ENCODE measurements at places on chromosomes 2 and 18.

GRCh38 chr18:29326214-29326613 is 1149.3 kb upstream of the CDH2 start:
- DNase-seq: no peak

- no peak for DNase-seq
Observed at GRCh38 chr2:118627156-118627555, 220.3 kb downstream of the EN1 start.

DNA sequence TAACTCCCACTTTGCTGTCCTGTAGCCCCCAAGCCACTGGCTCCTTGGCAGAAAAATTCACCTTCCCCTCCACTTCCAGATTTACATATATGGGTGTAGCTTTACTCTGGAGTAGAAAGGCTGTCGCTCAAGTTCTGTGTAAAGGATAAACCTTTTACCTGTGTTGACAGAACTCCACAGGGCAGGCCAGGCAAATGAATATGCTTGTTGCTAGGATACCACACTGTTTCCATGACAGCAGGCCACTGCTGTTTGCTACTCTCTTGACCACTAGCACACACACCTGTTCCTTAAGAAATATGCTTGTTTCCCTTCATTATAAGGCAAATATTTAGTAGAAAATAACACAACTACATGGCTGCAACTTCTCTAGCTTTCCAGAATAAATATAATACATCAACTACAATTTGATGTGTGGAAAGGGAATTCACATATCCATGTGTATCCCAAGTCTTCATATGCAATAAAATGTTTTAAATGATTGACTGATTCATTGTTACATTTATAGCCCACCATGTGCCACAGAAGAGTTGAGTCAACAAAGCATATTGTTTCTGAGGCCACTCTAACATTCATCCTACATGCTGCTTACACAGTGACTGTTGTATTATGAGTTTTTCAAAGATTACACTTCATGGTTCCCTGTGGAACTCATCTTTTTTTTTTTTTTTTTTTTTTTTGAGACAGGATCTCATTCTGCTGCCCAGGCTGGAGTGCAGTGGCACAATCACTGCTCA is 56.2 kb upstream of the ROCK1 start:
- DNase-seq: no peak

- DNase-seq: no peak
Observed at GRCh38 chr18:21406116-21406515, 164.1 kb downstream of the GREB1L start.

- DNase-seq: no peak
Observed at GRCh38 chr2:124437811-124438210, 412.7 kb downstream of the CNTNAP5 start.

DNA sequence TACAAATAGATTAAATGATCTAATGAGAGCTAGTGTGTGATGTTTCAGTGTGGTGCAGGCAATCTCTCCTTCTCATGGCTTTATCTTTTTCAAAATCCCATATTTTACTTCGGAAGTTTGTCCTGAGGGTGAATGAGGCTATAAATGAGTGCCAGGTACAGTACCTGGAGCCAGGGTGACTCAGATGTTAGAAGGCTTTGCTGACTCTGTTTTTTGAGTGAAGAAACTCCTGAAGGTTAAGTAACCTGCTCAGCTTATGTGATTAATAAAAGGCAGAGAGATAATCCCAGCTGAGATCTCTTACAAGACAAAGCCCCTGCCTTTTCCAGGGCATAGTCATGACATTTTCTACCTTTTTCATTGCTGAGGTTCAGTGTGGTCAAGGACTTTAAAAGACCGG is 52.6 kb downstream of the MGAT5 start:
- DNase-seq: no peak

DNA sequence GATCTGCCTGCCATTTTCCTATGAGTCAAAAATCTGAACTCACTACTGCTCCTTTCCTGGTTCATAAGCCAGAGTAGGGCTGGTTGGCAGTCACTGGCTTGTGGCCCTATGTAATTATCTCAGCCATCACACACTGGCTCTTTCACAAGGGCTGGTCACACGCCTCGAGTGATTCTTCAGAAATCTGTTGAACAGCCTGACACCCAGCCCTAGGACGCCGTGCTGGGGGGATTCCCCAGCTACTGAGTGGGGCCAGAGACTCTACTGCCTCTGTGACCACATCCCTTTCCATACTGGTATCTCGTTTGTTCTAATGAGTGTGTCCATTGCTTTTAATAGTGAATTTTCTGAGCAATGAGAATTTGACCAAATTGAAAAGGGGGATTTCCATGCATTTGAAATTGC is 45.8 kb upstream of the RBM44 start:
- peak; percentile 24 for DNase-seq

GRCh38 chr2:55003706-55004639 is 46.3 kb downstream of the RTN4 start:
- DNase-seq: no peak

DNA sequence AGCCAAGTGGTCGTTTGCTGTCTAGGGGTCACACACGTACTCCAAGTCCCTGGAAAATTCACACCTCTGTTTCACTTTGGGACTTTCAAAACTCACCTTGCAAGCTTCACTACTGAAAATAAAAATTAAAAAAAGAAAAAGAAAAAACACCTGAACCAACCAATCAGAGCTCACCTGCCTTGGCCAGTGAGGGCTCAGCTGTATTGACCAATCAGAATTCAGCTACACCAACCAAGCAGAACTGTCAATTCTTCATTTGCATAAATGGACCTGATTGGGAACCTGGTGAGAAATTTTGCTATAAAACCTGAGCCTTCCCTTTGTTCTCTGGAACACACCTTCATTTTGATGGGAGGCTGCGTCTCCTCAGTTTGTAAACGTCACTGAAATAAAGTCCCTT is 176.4 kb downstream of the TTC32 start:
- no peak for DNase-seq

- no peak for DNase-seq
Observed at GRCh38 chr2:170088776-170089175, 89.2 kb upstream of the MYO3B start.

DNA sequence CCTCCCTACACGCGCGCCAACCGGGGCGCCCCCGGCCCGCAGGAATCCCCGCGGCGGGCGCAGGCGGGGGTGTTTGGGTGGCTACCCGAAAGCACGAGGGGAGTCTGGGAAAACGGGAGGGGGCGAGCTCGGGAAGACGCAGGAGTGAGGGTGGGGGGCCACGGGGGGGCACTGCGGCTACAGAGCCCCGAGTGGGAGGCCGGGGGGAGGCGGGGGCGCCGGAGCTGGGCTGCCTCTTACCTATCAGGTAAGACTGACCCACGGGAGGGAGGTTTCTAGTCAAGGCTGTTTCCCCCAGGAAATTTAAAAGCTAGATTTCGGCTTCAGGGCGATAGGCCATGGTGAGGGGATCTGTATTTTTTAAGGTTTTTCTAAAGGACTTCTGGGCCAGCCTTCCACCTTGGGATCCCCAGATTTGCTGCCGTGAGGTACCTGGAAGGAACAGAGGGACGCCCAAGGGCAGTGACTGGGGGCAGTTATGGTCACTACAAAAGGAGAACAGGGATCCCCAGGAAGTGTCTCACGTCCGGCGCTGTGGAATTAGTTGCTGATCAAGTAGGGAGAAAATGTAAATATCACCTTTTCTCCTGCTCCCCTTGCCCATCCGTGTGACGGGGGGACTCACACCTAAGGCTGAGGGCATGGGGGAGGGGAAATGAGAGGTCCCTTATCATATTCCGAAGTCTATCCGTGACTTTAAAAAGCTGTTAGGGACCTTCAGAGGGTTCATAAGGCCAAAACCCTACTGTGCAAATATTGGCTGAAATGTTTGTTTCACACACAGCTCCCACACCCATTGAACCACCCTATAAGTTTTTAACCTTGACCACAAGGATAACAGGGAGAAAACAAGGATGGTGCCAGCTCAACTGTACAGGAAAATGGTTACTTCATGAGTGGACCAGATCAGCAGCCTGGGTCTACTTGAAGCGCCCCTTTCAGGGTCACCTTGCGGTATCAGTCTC is 638 bp upstream of the IRS1 start:
- no peak for DNase-seq

- DNase-seq: no peak
Observed at GRCh38 chr2:86675104-86675503, 45.0 kb upstream of the RMND5A start.

DNA sequence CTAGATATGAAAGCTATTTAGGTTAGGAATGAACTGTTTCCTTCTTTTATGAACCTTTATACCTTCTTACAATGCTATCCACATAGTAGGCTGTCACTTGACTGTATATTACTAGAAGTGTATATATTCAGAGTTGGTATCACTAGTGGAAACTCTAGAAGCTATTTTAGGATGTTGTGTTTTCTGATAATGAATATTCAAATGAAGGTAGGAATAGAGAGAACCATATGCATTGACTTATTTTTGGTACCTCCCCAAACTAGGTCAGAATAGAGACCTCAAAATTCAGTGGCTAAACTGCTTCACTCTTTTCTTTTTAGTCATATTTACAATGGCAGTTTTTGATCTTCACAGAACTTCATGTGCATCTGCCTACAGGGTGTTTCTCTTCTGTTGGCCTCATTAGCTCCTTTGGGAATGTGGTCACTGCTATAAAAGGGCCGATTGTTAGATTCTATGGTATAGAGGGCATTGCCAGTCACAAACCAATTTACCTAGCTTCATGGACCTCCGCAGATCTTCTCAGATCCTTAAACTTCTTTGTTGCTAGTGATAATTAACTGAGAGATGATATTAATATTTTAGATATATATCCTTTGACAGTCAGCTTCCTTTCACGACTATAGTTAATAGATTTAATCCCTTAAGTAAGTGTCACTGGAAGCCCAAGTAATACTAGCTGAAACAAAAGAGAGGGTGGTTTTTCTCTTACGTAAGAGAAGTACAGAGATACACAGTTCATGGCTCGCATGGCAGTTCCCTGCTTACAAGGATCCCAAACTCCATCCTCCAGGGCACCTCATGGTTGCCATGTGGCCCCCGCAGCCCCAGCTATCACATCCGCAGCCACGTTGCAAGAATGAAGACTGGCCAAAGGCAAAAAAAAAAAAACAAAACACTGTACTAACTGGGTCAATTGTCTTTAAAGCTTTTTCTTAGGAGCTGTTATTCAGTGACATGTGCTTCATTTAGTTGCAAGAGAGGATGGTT is 61.0 kb downstream of the TSPYL6 start:
- no peak for DNase-seq

DNA sequence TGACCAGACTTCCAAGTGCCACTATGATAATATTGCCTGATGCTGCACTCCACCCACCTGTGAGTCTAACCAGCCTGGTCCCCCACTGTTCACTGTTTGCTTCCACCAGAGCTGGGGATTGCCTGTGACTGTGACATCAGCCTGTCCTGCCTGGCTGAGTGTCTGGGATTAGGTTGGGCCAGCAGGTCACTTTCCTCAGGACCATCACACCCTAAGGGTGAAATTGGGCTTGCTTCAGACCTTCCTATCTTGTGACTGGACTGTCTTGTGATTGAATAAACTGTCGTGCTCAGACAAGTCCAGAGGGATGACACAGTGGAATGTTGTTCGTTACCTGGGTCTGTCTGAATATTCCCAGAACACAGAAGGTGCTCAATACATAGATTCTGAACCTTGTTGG is 87.4 kb upstream of the HK2 start:
- no peak for DNase-seq

GRCh38 chr18:8357320-8357719 is 251.9 kb upstream of the RAB12 start:
- DNase-seq: no peak

DNA sequence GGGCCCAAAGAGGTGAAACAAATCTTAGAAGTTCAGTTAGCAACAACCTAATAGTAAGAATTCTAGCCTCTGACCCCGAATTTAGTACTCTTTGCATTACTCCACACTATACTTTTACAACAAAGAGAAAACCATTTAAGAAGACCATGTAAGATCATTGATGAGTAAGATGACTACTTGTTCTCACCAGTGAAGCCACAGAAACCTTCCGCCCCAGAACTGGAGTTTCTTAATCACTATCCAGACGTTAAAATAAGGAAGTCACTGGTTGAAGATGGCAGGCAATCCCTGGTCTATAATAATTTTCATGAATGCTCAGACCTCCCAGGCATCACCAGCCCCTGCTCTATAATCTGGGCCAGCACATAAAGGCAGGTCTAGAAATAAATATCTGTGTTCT is 95.0 kb downstream of the TMEM163 start:
- DNase-seq: peak; percentile 29

- DNase-seq: no peak
Observed at GRCh38 chr18:31204833-31205232, 42.2 kb upstream of the DSC1 start.

- no peak for DNase-seq
Observed at GRCh38 chr2:169928463-169928864, 101.2 kb downstream of the UBR3 start.

DNA sequence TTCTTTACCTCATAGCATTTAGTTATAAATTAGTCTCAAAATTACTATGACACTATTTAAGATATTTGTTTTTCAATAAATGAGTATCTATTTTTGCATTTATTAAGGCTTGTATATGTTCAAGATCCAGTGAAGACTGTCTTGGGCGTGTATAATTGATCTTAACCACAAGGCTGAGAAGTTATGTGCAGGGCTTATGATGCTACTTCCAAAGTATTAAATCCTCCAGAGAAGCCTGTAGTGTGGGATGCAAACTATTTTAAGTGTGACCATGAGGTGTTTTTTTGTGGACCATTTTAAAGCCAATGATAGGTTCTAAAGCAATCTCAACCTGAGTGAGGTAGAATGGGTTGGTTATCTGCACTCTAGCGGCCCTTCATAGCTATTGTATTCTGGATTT is 219.9 kb downstream of the ZNF407 start:
- DNase-seq: no peak
